ENCODE measurements at places on chromosomes 1 and 21.

GRCh38 chr1:112850034-112850757, 105.8 kb downstream of the SLC16A1 start:
- DNase-seq = no peak

GRCh38 chr1:20358761-20359263, 68.1 kb downstream of the VWA5B1 start:
- DNase-seq = no peak

DNA sequence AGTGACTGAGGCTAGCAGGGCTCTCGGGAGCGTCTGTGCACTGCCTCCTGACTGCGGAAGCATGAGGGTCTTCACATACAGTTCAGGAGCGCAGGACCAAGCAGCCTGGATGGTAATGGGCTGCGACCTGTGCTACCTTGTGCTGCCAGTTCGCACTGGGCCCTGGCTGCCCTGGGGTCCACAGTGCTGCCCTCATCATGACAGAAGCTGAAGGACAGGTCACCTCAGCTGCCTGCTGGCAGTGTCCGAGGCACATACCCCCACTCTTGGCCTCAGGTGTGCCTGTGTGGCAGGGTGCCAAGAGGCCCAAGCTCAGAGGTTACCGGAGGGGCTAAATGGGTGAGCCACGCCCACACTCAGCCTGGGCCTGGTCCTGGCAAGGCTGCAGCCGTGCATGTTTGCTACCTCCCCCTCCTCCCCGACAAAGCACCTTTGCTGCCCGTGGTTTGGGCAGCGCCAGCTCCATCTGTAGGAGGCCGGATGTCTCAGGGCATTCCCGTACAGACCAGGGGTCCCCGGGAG, 4.4 kb downstream of the JMJD4 start:
- DNase-seq = no peak

DNA sequence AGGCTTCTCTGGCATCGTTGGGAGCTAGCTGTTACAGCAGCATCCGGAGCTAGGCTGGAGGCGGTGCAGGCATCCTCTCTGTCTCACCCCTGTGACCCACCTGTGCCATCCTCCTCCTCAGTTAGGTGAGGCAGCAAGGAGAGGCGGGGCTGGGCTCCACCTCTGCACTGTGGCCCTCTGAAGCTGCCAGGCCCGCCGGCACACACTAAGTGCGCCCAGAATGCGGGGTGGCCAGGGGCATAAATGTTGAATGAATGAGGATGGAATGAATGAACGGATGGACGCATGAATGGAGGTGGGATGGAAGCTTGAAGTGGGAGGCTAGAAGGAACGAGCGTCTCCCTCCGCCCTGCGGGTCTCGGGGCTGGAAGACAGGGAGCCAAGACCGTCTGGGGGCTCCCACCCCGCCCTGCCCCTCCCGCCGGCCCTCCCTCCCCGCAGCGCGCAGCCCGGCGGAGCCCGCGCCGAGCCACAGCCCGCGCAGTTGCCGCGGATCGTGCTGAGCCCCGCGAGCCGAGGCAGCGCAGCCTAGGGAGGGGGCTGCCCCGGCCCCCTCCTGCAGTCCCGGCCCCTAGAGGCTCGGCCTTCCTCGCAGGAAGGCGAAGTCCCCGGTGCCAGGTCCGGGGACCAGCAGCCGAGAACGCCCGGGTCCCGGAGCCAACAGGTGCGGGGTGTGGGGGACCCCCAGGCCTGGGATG, at the start of gene HCRTR1:
Gene HCRTR1, plus strand, starts transcription at position 472 of the 698 bp plus-strand sequence. CDS start 1,504 bp downstream, outside the sequence.
- no peak for DNase-seq

GRCh38 chr1:114088392-114089299, 65.0 kb downstream of the SYT6 start:
- DNase-seq = no peak

- no peak for DNase-seq
Observed at GRCh38 chr21:28229814-28230213, 762.9 kb downstream of the LTN1 start.

- DNase-seq = no peak
Observed at GRCh38 chr1:56573311-56573710, 6.1 kb downstream of the PLPP3 start.

GRCh38 chr1:226986496-226987178, 46.5 kb downstream of the COQ8A start:
- DNase-seq = no peak

GRCh38 chr1:220698607-220699016, 8.4 kb downstream of the C1orf115 start:
- DNase-seq = no peak

- no peak for DNase-seq
Observed at GRCh38 chr1:29280409-29281131, 44.2 kb downstream of the PTPRU start.

- DNase-seq = no peak
Observed at GRCh38 chr1:175493321-175494010, 249.9 kb downstream of the TNR start.

- no peak for DNase-seq
Observed at GRCh38 chr1:193222056-193222615, 35.7 kb upstream of the B3GALT2 start.

DNA sequence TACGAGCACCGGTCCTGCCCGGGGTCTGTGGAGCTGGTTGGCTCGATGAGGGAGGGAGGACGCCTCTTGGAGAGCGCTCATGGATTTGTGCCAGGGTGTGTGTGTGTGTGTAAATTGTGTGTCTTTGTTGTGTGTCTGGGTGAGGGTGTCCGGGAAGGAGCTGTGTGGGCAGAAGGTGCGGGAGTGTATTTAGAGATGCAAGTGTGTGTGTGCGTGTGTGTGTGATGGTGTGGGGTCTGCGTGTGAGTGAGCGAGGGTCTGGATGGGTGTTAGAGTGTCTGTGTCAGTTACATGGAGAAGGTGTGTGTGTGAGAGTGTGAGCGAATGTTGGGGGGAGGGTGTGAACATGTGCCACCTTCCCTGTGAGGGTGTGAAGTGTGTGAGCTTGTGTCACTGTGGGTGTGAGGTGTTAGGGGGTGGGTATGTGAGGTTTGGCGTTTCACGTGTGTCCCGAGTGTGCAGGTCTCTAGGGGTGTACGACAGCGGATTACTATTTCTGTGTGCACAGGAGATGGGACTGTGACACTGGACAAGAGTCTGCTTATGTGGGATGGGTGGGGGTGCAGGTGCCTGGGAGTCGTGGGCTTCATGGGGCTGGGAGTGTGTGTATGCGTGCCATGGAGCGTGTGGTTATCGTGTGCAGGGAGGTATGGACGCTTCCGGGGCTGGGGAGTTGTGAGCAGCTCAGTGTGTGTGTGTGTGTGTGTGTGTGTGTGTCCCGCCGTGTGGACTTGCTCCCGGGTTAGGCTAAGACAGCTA, 880 bp downstream of the IGSF21 start:
- DNase-seq = no peak

DNA sequence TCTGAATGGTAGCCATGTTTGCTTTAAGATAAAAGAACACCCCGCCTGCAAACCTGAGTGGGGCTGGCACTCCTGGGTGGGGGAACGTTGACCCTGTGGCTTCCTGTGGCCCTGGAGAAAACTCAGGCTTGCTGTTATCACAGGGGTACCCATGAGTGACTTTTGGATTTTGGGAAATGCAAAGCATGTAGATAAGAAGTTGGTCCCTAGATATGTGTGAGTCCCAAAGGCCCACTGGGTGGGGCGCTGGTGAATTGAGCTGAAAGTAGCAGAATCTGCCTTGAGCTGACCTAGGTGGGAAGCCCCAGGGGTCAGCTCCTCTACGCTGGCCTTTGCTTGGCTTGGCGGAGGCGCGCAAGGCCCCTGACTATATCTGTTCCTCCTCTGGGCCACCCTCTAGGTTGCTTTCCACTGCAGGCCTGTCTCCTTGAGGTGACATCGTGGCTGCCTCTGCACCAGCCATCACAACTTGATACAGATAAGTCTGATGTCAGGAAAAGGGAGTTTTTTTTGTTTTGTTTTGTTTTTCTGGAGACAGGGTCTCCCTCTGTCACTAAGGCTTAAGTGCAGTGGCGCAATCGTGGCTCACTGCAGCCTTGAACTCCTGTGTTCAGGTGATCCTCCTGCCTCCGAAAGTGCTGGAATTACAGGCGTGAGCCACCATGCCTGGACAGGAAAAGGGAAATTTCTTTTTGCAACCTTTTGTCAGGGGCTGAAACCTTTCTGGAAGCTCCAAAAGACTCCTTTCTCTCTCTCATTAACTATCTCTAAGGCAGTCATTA, 72.2 kb downstream of the AGPAT3 start:
- DNase-seq = no peak

DNA sequence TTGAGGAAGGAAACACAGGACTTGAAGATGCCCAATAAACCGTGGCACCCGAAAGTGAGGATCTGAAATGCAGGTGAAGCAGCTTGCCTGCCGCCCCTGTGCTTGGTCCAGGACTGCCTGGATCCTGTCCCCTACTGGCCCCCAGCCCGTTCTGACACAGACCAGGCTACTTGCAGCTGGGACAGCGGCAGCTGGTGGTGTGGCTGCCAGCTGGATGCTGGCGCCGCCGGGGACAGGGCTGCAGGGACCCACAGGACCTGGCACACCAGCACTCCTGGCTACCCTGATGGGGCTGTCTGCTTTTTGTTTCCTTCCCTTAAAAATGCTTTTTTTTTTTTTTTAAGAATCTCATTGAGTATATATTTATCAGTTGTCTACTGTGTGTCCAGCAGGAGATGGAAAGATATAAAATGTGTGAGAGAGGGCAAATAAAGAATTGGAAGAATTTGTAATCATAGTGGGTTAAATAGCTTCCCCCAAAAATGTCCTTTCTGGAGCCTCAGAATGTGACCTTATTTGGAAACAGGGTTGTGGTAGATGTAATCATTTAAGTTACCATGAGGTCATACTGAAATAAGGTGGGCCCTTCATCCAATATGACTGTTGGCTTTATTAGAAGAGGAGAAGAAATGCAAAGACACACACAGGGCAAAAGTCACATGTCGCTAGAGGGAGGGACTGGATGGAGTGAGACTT, 165.6 kb downstream of the DSCAM start:
- DNase-seq = no peak

- DNase-seq = peak; percentile 78
Observed at GRCh38 chr21:45078877-45079281, 4.5 kb downstream of the ADARB1 start.

GRCh38 chr1:199124351-199124750, 485.5 kb downstream of the PTPRC start:
- DNase-seq = no peak

- DNase-seq = no peak
Observed at GRCh38 chr21:27885296-27885711, 918.4 kb upstream of the ADAMTS5 start.

DNA sequence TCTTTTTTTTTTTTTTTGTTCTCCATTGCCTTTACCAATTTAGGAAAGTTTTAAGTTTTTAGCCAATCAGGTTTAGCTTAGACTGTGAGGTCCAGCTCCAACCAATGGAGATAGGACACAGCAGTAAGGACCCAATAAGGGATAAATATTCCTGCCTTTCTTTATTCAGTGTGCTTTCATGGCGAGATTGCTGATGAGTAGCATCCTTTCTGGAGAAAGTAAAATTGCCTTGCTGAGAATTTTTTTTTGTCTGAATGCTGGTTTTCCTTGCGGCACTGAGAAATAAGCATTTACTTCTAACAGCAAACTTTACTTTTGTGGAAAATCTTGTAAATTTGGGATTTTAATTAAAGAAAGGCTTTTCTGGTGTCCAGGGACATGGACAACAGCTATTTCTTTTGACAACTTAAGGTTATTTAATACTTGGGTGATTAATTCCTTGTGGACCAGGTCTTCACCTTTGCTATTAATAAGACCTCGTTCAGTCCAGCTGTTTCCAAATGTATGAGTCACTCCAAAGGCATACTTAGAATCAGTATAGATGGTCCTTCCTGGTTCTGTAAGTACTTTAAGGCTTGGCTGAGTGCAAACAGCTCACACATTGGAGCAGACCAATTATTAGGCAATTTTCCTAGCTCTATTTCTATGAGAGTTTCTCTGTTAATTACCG, 54.1 kb downstream of the SERINC2 start:
- no peak for DNase-seq

DNA sequence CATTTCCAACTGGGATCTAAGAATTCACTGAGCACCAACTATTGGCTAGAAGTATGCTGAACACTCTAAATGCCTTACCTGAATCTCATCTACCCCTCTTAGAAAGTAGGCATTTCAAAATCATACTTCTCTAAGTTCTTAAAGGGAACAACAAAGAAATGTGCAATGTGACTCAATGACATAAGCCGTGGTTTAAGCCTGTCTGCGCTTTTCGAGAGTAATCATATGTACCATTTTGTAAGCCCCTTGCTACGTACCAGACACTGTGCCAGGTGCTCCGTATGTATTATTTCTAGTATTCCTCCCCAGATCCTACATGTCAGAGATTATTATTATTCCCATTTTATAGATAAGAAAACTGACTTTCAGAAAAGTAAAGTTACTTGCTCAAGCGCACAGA, 454.2 kb downstream of the SETD4 start:
- no peak for DNase-seq

DNA sequence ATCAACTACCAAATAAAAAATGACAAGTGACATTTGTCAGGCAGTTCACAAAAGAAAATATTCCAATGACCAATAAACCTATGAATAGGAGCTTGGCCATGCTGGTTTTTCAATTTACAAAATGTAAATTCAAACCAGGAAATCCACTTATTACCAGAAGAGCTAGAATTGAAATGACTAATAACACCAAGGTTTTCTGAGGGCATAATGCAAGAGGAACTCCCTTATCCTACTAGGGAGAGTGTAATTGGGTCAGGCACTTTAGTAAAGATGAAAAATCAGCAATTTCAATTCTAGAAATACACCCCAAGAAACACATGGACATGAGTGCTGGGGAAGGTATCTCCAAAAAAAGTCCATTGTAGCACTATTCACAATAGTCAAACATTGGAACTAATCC, 16.7 kb upstream of the TIAM1 start:
- no peak for DNase-seq

- DNase-seq = no peak
Observed at GRCh38 chr1:219120624-219121544, 52.8 kb upstream of the LYPLAL1 start.

DNA sequence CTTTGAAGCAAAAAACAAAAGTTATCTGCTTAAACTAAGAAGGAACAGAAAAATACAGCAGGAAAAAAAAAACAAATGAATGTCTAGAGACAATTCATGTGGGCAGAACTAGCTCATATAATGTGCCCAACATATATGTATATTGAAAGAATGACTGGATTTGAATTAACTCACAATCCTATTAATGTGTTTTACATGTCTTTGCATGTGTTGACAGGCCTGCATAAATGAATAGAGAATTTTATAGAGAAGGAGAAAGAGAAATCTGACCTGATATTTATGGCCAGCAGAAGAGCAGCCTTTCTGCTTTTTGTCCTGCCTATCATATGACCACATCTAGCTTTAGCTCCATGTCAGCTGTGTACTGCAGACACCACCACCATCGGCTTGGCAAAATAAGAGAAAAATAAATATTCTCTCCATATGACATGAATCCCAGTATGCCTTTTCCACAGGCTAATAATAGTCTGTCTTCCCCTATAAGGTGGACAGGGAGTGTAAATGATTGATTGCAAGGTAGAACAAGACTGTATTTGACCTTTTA, 171.5 kb upstream of the PALMD start:
- DNase-seq = no peak
